ENCODE measurements at places on chromosomes 12 and 14.

- no peak for DNase-seq
These were observed 305.7 kb upstream of the SSTR1 start for GRCh38 chr14:37901978-37902377.

GRCh38 chr12:57716305-57716704 lies 22.2 kb downstream of the AGAP2 start:
- DNase-seq: no peak

DNA sequence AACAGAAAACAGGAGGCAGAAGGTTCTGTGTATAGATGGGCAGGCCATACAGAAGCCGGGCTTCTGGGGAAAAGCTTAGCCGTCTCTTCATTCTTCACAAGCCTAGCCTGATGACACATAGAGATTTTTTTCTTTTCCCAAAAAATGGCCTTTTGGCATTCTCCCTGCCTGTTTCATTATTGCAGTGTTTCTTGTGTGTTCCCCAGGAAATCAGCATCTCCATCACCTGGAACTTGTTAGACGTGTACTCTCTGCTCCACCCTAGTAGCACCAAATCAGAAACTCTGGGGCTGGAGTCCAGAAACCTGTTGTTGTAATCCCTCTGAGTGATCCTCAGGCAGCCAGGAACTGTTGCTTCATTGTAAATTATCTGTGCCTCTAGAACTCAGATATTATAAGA lies 388.1 kb downstream of the CCDC91 start:
- DNase-seq: no peak

DNA sequence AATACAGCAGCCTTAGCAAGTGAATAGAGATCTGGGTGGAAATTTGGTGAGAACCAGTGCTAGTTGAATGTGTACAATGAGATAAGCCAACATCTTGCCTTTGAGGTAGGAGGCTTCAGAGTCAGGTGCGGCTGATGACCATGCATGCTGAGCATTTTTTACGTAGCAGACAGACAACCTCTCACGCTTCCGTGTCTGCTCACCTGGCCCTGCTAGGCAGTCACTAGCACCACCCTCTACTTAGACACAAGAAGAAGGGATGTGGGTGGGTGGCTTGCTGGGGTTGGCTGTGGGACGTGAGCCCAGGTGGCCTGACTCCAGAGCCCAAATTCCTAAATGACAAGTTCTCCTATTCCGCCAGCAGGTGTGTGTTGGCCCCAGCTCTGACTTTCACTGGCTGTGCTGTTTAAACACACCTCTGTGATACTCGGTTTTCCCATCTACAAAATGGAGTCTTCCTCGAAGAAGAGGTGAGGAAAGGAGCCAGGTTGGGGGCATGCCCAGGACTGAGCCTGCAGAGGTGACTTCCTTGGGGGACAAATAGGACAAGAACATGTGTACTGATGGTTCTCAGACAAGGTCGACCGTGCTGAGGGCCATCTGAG lies 57.8 kb upstream of the BCL11B start:
- no peak for DNase-seq

DNA sequence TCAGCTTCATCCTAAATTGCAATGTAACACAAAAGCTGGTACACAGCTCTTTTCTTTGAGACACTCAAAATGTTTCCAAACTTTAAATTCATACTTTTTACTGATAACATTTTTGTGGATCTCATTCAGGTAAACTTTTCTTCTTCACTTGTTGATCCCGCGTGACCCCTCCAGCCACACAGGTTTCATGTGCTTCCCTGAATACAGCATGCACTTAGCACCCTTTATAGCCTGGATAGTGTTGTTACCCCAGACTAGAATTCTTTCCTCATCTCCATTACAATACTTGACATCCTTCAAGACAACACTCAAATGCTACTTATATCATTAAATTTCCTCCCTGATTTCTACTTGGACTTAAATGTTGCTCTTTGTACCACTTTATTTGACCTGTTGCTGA lies 373.4 kb downstream of the RAD51B start:
- DNase-seq: no peak

DNA sequence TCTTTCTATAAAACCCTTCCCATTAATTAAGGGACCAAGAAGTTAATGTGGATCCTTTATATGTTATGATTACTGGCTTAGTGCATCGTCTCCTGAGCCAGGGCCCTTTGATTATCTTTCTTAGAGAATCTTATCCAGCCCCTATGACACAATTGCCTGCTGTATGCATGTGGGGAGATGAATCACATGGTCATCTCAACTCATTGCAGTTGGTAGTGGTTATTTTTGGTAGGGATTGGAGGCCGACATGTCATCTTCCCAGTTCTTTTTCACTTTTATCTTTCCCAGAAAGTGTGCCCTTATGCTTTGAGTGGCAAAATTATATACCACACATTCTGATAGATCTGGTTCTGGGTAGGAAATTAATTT lies 26.0 kb downstream of the ZNF664 start:
- DNase-seq: no peak

DNA sequence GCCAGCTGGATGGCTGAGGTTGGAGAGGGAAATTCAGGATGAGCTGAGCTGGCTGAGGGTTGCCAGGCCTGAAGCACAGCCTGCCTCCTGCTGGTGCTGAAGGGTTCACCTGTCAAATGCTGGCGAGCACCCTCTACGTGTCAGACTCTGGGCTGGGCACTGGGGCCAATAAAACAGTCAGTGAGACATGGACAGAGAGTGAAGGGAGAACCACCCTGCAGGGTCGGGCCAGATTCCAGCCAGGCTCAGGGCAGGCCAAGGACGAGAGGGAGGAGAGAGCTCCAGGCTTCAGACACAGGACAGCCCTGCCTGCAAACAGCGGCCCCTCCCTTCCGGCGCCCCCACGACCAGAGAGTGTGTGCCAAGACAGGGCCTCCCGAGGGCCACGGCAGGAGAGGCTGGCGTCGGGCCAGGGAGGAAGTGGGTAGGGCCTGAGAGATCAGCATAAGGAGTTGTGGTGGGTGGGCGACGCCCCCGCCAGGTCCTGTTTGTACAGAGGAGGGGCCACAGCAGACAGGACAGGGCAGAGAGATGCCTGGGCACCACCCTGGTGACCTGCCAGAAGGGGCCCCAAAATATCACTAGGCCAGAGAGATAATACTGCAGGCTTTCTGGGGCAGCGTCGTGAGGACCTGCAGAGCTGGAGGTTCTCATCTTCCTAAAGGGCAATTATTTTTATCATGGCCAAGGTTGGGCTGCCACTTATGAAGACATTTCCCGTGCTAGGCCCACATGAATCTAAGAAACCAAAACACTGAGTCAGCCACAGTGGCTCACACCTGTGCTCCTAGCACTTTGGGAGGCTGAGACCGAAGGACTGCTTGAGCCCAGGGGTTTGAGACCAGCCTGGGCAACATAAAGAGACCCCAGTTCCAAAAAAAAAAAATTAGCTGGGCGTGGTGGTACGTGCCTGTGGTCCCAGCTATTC lies 73.1 kb upstream of the GPR68 start:
- DNase-seq: no peak

GRCh38 chr12:92289629-92290349 lies 144.1 kb upstream of the BTG1 start:
- DNase-seq: no peak

DNA sequence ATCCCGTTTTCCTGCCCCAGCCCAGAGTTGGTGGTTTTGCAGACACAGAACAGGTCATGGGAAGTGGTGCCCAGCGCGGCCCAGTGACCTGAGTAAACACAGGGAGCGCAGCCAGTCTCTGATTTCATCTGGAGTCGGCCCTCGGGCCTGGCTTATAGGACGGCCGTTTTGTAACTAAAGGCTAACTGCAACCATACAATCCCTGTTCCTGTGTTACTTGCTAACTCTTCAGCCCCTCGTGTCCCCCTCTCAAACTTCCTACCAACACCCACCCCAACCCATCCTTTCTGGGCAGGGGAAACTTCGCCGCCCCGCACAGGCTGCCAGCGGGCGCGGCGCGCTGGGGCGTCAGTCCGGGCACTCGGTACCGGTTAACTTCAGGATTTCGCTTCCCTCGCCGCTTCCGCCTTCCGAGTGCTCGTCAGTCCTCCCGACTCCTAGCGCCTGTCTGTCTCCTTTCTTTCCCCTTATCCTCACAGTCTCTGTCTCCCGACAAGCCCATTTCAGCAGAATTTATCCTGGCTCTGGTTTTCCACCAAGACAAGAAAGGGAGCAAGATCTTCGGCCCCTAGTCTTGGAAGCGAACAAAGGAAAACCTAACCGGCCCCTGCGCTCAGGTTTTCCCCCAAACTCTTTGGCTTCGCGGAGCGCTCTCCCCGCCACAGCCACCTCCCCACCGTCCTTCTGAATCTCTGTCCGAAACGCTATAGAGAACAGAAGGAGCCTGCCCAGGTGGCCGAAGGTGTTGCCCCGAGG lies 2.0 kb downstream of the SIX1 start:
- no peak for DNase-seq

GRCh38 chr14:58870961-58871360 lies 233.2 kb downstream of the DACT1 start:
- DNase-seq: no peak

GRCh38 chr12:82862876-82863649 lies 176.4 kb downstream of the TMTC2 start:
- no peak for DNase-seq

DNA sequence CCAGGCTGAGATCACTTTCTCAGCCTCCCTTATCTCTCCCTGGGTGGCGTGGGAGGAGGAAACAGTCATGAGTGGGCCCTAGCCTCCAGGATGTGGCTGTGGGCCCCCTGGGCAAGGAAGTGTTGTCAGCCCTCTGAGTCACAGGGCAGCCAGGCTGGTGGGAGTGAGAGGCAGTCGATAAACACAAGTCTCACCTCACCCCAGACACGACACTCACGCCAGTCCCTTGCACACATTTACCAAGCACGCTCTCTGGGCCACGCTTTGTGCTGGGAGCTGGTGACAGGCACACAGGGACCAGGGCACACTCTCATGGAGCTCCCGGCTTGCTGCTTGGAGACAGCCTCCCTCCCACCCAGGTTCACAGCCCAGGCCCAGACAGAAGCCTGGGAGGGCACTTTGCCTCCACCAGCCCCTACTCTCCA lies 1.9 kb upstream of the KRT79 start:
- DNase-seq: no peak

DNA sequence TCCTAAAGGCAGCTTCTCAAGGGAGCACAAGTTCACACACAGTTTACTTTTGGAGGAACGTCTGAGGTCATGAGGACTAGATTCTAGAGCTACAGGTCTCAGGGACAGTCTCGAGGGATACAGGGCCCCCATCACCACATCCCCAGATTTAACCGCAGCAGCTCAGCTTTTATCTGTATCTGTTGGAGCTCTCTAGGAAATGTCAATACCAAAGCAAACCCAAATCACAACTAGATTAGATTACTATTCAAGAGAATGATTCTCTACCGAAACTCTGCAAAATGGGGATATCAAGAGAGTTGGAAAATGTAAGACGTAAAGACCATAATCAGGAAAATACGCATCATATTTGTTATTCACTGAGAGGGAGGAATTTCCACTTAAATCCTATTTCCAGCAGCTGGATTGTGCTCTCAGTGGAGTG lies 4.0 kb upstream of the MYRFL start:
- DNase-seq: no peak

DNA sequence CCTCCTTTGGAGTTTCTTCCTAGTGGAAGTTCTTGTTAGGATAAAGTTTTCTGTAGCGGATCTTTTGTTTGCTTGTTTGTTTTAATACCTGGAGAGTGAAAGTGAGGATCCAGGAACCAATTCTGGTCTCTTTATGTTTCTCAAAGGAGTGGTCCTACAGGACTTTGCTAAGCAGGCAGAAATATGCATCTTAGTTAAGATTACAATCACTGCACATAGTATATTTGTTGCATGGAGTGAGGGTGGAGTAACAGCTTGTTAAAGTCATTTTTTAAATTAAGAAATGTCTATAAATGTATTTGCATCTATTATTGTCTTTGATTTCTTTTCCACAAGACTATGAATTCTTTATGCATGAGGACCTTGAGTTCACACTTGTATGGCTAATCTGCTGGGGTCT lies 76.7 kb downstream of the DRAM1 start:
- DNase-seq: no peak

GRCh38 chr12:94198872-94199271 lies 50.5 kb downstream of the PLXNC1 start:
- DNase-seq: no peak

DNA sequence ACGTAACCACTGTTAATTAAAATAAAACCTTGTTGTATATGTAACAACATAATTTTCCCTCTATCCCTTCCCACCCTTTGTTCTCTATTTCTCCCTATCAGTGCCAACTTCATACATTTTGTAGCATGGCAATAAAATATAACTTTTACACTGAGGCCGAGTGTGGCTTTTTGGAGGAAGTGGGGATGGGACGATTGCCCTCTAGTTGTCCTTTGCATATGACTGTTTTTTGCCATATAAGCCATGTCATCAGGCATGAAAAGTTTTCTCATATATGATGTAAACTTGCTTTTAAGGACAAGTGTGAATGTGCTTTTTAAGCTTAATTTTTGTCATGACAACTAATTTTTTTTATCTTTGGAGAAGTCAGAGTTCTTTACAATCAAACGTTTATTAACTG lies 6.2 kb upstream of the CCT2 start:
- no peak for DNase-seq

- no peak for DNase-seq
These were observed 47.2 kb downstream of the PLCZ1 start for GRCh38 chr12:18690653-18691052.

DNA sequence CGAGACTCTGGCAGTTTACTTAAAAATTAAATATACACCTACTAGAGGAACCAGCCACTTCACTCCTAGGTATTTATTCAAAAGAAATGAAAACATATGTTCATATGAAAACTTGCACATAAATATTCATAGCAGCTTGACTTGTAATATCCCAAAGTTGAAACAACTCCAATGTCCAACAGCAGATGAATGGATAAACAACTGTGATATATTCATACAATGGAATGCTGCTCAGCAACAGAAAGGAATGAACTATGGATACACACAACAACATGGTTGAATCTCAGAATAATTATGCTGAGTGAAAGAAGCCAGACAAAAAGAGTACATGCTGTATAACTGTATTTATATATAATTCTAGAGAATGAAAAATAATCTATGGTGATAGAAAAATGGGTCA lies 53.4 kb upstream of the DACT1 start:
- DNase-seq: no peak

- DNase-seq: no peak
These were observed 37.6 kb upstream of the BICD1 start for GRCh38 chr12:32069071-32069470.

GRCh38 chr14:58788655-58789503 lies 151.1 kb downstream of the DACT1 start:
- no peak for DNase-seq

GRCh38 chr14:99807413-99808153 lies 14.4 kb downstream of the EML1 start:
- DNase-seq: no peak

DNA sequence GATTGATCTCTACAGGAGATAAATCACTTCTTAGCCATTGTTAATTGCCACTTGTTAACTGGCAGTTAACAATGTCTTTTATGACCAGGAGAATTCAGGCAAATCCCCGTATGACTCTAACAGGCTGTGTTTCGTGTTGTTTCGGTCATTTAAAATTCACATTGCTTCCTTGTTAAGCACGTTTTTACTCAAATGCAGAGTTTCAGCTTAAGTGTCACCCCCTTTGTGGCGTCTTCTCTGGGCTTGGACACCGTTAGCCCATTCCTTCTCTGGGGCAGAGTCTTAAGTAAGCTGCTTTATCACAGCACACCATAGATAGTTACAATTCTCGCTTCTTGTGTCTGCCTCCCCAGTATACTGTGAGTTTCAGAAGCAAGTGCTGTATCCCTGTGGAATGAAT lies 205.4 kb downstream of the EPS8 start:
- DNase-seq: no peak

Data from right renal pelvis (tissue), 4 donors.